Hypothalamus (tissue), 51 donors: ENCODE measurements at places on chromosomes 6 and 20.

- no peak for DNase-seq
Measured at GRCh38 chr6:48057601-48058000, 53.4 kb downstream of the PTCHD4 start.

- DNase-seq = no peak
Measured at GRCh38 chr6:3403238-3404173, 53.3 kb downstream of the SLC22A23 start.

DNA sequence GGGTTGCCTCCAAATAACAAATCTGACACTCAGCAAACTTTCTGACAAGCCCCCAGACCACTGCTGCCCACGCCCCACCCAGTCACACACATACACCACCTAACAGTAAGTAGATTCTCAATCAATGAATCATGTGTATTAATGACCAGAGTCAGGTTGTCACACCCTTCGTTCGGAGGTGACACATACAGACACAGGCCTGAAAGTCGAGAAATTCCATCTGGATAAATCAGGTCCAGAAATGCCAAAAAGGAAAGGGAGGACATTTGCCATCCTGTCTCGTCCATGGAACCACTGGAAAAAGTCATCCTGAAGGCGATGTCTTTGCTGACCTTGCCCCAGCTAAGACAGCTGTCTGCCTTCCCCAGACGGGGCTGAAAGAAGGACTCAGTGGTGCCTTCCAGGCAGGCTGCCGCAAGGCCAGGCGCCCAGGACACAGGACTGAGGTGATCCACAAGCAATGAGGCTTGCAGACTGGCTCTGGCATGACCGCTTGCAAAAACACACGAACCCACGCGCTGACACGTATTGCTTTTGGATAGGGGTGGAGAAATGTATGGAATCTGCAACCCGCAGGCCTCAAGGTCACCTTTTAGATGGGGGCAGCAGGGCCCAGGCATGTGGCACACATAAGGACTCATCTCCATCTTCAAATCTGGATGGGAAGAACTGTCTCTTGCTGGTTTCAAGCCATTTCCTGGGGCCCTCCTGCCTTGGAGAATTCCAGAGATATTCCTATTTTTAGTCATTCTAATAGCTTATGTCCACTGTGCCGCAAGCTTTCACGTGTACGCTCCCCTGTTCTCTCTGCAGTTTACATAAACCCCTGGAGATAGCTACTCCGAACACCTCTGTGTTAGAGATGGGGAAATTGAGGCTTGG lies 9.0 kb downstream of the NFATC2 start:
- no peak for DNase-seq

DNA sequence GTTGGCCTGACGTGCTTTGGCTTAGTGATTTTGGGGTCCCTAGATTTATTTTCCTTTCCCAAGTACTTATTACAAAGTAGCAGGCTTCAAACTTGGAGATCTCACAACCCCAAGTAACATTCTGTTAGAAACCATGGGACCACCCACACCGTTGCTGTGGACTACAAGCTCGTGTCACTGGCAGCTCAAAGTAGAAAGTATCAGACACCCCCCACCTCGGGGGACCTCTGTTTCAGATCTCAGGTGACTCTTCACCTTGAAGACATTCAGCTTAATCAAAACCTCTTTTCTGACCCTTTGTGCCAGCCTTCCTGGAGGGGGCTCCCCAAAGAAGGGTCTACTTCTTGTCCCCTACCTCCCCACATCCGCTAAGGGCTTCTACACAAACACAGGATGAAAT lies 15.7 kb upstream of the MYT1 start:
- no peak for DNase-seq

- DNase-seq = no peak
Measured at GRCh38 chr6:23175391-23175790, 606.0 kb downstream of the HDGFL1 start.

DNA sequence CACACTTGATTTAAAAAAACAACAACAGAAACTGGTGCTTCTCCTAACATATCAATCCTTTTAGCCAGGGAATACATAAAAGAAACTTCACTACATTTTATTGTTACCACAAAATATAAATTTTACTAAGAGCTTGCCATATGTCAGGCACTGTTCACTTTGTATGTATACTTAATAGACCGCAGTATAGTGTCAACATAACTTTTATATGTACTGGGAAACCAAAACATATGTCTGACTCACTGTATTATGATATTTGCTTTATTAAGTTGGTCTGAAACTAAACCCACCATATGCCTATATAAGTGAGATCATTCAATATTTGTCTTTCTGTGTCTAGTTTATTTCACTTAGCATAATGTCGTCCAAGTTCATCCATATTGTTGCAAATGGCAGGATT lies 108.4 kb downstream of the KLHL32 start:
- DNase-seq = no peak
